ENCODE measurements at places on chromosomes 12 and 14. TPM values are rescaled to one million over a fixed set of nuclear protein-coding genes. Genes with fewer than 3 reads are reported as not detected.

The LIMA1 gene
- total RNA-seq = 96.9 TPM

The GPR132 gene
- 0.25 TPM for total RNA-seq

The RBMS2 gene
- 6.8 TPM for total RNA-seq

The GDF3 gene
- not detected for total RNA-seq

The GRIN2B gene
- 0.22 TPM for total RNA-seq

The GPD1 gene
- not detected for total RNA-seq

The LPAR5 gene
- total RNA-seq = 0.12 TPM

The DUSP16 gene
- total RNA-seq = 10.2 TPM

The CS gene
- total RNA-seq = 68.9 TPM

The LYZ gene
- not detected for total RNA-seq

The GALNT16 gene
- 1.1 TPM for total RNA-seq

The KCNJ8 gene
- total RNA-seq = 15.5 TPM

The SLC16A7 gene
- 50.0 TPM for total RNA-seq

The PSMD9 gene
- total RNA-seq = 86.6 TPM

The NUDT14 gene
- total RNA-seq = 21.4 TPM

The RTL1 gene
- under 0.01 TPM for total RNA-seq

The PIWIL1 gene
- total RNA-seq = not detected

The SERPINA12 gene
- total RNA-seq = not detected

The FAM186B gene
- 0.22 TPM for total RNA-seq

The TRAF3 gene
- total RNA-seq = 31.6 TPM

The SLC2A14 gene
- 0.11 TPM for total RNA-seq

The TSHR gene
- not detected for total RNA-seq

The SLC5A8 gene
- not detected for total RNA-seq

The TMEM132C gene
- not detected for total RNA-seq

The MYF5 gene
- not detected for total RNA-seq

The SMOC1 gene
- not detected for total RNA-seq

The TXNDC16 gene
- total RNA-seq = 5.2 TPM

The TAS2R8 gene
- not detected for total RNA-seq

The TSPAN8 gene
- total RNA-seq = not detected
